ENCODE measurements at places on chromosomes 11 and 22.

DNA sequence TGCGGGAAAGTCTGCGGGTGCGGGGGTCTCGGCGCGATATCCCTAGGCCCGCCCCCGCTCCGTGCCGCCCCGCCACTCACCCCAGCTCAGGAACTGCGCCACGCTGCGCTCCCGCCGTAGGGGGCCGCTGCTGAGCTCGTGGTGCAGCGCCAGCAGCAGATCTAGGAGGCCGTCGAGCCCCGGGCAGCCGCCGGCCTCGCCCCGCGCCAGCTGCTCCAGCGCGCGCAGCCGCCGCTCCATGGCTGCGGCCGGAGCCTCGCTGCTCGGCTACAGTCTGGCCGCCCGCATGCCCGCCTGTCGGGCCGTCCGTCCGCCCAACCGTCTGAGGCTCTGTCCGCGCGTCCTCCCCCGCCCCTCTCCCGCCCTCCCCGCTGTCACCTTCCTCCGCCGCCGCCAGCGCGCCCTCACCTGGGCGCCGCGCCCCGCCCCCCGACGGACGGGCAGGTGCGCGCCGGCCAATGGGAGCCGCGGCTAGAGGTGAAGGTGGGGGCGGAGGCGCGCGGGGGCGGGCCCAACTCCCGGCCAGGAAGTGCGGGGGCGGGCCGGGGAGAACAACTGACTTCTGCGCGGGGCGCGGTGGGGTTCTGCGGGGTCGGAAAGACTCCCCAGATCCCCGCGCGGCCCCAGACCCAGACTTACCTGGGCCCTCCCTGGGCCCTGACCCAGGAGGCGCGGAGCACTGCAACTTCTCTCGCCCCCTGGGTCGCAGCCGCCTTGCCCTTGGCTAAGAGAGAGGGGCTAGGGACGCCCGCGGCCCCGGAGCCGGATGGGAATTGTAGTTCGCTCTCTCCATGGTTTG is at the start of gene CDC42BPG:
CDC42BPG (minus strand) TSS at position 324 of the 799 bp plus-strand sequence; CDS start at position 240, 84 bp downstream.
- DNase-seq, result peak; percentile 69

GRCh38 chr11:57279116-57279515 is 42.1 kb upstream of the APLNR start:
- peak; percentile 71 for DNase-seq

DNA sequence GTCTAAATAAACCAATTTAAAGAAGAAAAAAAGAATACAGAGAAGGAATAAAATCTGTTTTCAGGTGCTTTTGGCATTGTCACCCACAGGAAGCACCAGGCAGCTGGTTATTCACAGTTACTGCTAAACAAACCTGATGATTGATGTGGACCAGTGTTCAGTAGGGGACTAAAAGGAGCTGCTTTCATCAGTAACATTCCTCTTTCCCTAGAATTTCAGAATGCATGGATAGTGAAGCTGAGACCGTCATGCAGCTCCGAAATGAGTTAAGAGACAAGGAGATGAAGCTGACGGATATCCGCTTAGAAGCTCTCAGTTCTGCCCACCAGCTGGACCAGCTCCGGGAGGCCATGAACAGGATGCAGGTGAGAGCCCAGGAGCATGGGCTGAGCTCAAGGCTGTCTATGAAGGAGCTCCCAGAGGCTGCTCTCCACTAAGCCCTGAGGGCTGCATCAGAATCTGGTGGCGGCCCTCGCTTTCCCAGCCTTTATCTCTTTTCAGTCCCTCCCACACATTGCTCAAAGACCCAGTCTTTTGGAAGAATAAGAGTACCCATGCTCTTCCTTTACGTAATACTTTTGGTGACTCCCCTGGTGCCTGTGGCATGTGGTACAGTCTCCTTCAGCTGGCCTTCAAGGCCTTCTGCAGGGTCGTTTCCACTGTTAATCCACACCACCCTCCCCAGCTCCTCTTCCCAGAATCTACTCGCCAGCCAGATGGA is 69.5 kb downstream of the DBX1 start:
- no peak for DNase-seq

DNA sequence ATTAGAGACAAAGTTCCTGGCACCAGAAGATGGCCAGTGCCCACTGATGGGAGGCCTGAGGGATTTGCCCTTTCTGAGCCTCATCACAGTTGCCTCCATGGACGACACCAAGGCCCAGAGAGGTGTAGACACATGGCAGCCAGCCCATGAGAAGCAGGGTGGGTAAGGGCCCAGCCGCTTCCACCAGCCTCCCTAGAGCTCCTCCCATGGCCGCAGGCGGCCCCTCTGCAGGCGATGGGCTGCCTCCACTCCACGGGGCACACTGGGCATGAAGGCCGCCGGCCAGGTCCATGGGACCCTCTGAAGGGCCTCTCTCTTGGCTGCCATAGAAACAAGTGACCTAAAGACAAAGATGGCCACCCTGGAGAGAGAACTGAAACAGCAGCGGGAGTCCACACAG is 14.5 kb downstream of the CCDC157 start:
- DNase-seq, result no peak

DNA sequence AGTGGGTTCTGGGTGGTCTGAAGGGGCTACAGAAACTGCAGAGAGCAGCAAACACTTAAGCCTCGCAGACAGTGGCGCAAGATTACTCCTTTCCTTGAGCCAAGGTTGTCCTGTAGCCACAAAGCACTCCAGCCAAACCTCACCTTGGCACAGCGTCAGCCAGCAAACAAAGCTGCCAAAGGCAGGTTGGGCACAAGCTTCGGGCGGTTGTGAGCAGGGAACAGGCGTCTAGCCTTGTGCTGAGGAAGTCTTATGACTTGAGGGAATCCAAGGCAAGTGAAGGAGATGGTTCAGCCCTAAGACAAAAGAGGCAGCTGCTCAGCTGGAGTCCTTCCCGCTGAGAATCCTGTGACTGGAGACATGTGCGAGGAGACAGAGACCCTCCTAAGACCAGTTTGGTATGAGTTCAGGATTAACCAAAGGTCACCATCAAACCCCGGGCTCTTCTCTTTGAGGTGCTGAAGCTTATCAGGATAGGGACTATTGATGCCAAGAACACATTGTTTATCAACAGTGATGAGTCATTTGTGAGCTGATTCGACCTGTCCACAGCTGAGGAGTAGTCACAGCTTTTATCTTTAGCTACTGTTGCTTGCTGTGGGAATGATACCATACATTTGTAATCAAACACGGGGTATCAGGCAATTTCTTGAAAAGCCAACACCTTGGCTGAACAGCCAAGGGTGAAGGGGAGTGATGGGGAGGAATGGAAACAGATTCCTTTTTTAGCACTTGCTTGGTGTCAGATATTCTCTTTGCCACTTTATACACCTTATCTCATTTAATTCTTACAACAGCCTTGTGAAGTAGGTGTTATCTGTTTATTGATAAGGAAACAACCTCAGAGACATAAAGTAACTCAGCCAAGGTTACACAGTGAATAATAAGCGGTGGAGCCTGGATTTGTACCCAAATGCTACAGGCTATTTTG is 4.6 kb downstream of the ADM start:
- peak; percentile 69 for DNase-seq

GRCh38 chr22:27237080-27237741 is 564.3 kb downstream of the MN1 start:
- no peak for DNase-seq

DNA sequence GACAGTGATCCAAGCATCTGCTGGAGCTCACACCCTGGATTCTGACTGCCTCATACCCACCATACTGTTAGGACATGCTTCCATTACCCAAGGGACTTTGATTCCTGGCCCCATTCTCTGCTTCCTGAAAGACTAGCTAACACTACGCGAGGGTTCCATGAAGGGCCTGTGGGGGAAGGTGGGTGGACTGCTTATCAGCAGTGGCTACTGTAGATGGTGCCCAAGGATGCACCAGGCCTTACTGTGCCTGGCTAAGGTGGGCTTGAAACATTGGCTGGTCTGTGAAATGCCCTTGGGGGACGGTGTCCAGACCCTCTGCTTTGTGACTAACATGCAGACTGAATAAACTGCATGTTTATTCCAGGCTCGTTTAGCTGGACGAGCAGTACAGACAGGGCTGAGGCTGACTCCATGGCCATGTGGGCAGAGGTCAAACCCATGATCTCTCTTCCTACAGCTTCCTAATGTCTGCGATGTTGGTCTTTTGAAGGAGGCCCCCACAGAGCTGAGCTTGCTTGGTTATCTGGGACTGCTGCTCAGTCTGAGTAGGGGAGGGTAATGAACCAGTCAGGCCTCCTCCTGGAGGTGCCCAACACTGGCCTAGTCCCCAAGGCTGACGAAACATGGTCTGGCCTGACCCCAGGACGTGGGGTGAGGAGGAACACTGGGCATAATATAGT is 48.3 kb upstream of the PHOX2A start:
- no peak for DNase-seq

DNA sequence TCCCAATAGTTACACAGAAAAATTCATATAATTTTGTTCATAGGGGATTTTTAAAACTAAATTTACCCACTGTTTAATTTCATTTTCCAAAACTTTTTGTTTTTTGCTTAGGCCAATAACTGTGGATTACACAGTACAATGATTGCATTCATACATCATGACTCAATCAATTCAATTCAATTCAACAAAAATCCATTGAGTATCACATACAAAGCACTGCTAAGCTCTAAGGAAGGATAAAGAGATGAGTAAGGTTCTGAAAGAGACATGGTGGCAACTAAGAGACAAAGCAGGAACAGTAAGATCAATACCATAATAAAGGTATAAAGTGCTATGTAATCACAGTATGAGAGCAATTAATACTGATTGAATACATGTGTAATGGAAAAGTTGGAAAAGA is 9.4 kb upstream of the LAYN start:
- DNase-seq, result peak; percentile 38

DNA sequence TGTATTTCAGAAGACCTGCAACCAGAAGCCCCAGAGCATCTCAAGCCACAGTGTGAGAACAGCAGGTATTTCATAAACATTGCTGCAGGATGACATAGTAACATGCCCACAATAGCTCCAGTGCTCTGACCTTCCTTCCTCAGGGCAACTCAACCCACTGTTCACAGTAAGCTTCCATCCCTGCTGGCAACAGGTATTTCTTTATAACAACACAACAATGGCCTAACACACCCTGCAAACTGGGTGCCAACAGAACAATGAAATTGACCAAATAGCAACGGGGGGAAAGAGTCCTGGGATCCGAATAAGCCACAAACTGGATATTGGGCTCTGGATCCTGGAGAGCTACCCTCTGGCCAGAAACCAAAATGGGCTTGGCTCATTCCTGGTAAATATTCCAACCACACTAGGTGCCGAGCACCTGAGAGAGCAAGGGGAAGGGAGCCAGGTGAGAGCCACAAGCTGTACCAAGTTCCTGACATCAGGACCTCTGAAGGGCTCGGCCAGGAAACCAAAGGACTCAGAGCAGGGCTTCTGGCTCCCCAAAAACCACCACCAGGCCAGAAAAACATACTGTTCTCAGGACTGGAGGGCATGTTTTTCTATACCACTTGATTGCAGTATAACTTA is 99.5 kb downstream of the MICAL3 start:
- no peak for DNase-seq

DNA sequence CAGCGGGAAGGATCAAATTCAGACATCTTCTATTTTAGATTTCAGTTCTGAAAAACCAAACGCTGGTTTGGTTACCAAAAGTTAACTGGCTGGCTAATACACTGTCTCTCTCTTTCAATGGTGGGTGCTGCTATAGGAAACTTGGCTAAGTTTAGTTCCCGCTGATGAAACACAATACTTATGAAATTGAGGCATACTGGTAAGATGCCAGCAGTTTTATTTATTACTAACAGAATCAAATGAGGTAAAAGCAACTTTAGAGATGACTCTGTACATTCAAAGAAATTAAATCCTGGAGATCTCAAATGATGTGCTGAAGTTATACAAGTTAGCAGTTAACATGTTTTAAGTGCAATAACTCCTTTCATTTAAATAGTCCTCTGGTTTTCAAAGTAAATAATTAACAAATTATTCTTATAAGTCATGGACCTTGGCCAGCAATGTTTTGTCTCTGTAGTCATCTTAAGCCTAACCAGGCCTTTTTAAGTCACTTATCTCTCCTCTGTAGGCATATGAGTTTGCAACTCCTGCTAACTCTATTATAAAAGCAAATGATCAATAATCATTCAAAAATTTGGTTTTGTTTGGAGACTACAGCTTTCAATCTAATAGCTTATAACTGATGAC is 54.8 kb downstream of the PAK1 start:
- no peak for DNase-seq

DNA sequence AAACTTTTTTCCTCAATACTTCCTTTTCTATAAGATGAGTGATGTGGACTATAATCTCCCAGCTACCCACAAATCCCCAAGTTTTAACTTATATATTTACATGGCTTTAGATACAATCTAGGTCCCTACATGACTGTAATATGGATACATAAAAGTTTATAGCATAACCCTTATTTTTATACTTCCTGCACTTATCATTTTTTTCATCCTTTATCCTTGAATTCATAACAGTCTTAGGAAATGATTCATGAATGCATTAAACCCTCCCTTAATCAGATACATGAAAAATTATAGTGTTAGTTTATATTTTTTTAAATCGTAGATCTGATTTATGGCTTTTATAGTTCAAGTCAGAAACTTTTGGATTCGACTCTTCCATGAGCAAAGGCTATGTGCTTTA is 195.8 kb downstream of the MAML2 start:
- peak; percentile 51 for DNase-seq

- DNase-seq, result no peak
Observed at GRCh38 chr11:16779436-16779835, 41.0 kb downstream of the C11orf58 start.

GRCh38 chr11:120680322-120680721 is 168.8 kb downstream of the GRIK4 start:
- no peak for DNase-seq

- peak; percentile 84 for DNase-seq
Observed at GRCh38 chr11:122853971-122854446, 15.7 kb downstream of the CRTAM start.

DNA sequence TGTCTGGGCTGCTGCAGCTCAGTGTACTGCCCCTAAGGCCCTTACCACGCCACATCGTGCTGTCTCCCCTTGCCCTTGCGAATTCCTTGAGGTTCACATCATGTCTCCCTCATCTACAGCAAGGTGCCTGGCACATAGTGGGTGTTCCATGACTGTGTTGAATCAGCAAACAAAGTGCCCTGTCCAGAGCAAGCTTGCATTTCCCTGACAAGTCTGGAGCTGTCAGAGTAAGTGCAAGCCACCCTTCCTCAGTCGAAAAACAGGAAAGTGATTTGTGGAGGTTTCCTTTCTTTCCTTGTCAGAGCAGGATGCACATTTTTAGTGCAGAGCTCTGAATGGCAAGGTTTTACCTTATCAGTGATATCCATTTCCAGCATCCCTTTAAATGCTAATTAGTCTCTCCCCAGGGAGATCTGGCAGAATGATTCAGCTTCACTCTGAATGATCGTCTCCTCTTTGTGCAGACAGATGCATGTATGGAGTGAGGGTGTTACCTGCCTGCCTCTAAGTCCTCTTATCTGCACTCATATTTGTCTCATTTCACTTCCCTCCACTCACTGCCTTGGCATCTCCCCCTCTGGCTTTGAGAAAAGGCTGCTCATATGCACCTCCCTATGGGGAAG is 331.2 kb downstream of the TMEM135 start:
- no peak for DNase-seq

DNA sequence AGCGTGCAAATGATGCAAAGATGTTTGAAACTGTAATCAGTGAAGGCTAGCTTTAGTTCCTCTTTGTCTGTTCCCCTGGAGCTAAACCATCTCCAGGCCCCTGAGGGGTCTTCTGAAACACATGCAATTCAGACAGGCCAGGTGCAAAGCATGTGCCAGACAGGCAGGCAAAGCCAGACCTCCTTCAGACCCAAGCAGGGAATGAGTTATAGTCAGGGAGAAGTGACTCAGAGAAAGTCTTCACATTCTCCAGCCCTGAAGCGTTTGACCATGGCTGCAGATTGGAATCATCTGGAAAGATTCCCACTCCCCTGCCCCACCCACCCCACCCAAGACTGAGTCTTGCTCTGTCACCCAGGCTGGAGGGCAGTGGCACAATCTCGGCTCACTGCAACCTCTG is 187.0 kb upstream of the ISX start:
- DNase-seq, result peak; percentile 75

All from EH (cell line).